ENCODE measurements at places on chromosomes 5 and 9.

DNA sequence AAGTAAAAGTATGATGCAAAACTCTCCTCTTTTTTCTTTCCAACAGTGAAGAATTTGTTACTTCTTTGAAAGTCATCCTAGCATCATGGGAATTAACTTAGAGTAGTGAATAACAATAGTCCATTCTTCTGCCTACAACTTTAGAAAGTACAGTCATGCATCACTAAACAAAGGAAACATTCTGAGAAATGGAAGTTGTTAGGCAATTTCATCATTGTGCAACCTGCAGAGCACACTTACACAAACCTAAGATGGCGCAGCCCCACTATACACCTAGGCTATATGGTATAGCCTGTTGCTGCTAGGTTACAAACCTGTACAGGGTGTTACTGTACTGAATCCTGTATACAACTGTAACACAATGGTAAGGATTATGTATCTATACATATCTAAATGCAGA lies 1209.3 kb upstream of the C9orf72 start:
- no peak for DNase-seq

- no peak for DNase-seq
These were observed 7.8 kb upstream of the SOX30 start for GRCh38 chr5:157659868-157660660.

GRCh38 chr5:54470677-54471076 lies 15.2 kb downstream of the HSPB3 start:
- no peak for DNase-seq

DNA sequence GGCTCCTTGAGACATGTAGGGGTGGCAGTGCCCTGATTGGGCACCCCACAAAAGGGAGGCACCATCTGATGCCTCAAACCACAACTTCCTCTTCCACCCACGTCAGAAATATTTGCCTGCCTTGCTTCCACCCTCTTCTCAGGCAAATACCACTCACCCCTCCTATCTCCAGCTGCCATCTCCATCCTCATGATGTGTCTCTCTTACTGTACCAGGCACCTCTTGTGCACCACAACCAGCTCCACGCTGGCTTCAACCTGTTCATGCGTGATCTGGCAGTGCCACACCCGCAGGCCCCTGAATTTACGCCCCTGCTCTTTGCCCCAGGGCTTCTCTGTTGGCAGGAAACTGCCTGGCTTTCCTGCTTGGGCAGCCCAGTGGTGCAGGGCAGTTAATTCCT lies 87.8 kb upstream of the HSPA9 start:
- no peak for DNase-seq

- no peak for DNase-seq
These were observed 93.9 kb downstream of the SLC44A1 start for GRCh38 chr9:105338308-105338707.

GRCh38 chr5:114402206-114402605 lies 40.3 kb downstream of the KCNN2 start:
- DNase-seq, result no peak

GRCh38 chr9:17905366-17905765 lies 326.5 kb downstream of the SH3GL2 start:
- no peak for DNase-seq

GRCh38 chr5:168427224-168427623 lies 59.0 kb upstream of the RARS1 start:
- DNase-seq, result no peak

- no peak for DNase-seq
These were observed 79.3 kb downstream of the PTPN3 start for GRCh38 chr9:109418827-109419226.

- DNase-seq, result no peak
These were observed 35.4 kb downstream of the PRLR start for GRCh38 chr5:35194635-35195471.

DNA sequence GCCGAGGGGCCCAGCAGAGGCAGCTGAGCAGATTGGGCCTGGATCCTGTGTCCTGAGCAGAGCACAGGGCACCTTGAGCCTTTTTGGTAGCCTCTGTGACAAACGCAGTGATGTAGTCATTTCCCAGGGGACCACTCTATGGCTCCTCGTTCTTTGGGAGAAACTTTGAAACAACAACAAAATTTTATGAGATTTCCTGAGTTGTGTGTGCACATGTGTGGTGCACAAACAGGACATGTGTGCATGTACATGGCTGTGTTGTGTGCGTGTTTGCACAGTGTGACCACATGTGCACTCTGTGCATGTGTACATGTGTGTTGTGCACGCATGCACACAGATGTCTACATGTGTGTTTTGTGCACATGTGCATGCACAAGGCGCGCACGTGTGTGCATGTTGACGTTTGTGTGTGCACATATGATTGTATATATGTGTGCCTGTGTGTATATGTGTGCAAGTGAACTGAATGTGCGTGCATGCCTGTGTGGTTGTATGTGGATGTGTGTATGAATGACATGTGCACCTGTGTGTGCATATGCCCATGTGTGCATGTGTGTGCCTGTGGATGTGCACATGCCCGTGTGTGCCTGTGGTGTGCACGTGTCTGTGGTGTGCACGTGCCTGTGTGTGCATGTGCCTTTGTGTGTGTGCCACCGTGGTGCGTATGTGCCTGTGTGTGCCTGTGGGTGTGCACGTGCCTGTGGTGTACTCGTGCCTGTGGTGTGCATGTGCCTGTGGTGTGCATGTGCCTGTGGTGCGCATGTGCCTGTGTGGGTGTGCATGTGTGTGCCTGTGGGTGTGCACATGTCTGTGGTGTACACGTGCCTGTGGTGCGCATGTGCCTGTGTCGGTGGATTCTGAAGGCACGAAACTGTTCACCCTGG lies 221.6 kb downstream of the CACNA1B start:
- no peak for DNase-seq

DNA sequence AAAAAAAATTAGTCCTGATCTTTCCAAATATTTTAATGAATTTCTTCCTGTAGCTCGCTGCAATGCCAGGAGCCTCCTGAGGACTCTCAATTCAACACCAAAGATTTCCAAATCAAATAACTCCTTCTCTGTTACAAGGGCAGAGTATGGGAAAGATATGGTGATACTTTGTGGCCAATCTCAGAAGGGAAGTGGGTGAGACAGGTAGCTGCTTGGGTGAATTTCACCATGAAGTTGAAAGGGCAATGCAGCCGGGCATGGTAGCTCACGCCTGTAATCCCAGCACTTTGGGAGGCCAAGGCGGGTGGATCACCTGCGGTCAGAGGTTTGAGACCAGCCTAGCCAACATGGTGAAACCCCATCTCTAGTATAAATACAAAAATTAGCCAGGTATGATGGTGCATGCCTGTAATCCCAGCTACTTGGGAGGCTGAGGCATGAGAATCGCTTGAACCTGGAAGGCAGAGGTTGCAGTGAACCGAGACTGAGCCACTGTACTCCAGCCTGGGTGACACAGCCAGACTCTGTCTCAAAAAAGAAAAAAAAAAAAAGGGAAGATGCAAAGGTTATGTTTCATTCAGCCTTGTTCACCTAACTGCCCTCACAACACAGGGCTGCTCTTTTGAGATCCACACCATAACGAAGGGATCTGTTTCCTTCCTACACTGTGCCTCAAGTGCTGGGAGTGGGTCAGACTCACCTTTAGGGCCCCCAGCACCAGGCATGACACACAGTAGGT lies 58.6 kb downstream of the PTPN3 start:
- no peak for DNase-seq

DNA sequence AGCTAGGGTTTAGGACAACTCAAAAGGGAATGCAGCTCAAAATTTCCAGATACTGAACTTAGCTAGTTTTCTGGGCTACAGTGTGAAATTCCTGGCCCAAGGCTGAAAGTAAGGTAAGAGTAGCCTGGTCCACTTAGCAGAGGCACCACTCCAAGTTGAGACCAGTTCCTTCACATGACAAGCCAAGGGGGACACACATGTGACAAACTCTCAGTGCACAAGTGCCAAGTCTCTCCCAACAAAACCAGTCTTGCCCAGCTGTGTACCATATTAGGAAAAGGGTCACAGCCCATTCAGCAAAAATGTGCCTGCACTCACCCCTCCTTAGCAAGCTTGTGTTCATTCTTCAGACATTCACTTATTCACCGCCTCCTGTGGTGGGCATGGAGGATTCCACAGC lies 27.8 kb downstream of the KLHL3 start:
- DNase-seq, result no peak

GRCh38 chr5:138408023-138408422 lies 30.8 kb upstream of the REEP2 start:
- DNase-seq, result no peak

GRCh38 chr9:138047469-138048040 lies 170.0 kb downstream of the CACNA1B start:
- no peak for DNase-seq

- no peak for DNase-seq
These were observed 191.4 kb downstream of the TMEM167A start for GRCh38 chr5:82885627-82886389.

DNA sequence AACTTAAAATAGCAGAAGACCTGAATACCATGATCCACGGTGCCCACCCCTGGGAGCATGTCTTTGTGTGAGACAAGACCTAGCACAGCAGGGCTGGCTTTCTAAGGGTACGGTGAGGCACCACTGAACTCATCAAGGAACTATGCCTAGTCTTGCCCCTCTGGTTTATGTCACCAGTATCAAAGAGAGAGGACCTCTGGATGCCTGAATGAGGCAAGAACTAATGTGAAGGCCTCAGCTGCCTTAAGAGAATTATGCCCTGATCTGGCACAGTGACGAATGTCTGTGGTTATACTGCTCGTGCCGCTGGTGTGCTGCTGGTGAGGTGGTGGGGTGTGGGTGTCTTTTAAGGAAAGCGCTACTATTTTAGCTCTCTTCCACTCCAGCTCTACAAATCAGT lies 23.0 kb downstream of the NREP start:
- no peak for DNase-seq

GRCh38 chr9:134304690-134305089 lies 21.6 kb upstream of the RXRA start:
- DNase-seq, result no peak

DNA sequence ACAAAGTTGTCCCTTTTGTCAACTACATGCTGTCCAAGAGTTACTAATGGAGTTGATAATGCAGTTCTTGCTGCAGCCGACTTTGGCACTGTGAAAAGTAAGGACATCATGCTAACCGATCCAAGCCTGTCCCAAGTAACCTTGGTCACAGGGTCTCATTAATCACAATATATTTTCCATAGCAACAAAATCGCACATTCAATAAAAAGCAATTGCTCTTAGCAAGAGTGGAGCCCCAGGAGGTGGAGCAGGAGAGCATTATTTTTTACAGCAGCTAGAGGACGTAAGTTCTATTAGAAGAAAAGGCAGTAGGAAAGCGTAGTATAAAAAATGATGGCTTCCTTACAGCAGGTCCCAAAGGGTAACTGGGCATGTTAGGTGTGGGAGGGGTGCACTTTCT lies 570.3 kb downstream of the EBF1 start:
- no peak for DNase-seq

DNA sequence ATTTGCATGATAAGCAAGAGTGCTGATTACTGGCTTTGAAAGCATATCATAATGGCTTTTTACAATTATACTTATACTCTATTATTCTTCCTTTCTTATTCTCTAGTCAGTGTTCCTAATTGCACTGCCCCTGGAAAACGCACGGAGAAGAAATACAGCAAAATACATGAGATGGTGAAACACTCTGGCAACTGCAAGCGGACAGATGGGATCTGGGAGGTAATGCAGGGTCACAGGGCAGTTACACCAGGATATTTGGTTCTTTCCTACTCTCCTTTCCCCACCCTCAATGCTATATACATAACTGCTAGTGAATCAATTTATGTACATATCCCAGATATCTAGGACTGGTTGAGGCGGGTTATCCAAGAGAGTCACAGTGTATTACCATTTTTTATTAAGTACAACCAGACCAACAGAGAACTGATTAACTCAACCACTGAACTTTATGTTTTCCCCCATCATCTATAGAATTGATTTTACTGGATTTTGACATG lies 423.7 kb downstream of the ZSWIM6 start:
- no peak for DNase-seq

DNA sequence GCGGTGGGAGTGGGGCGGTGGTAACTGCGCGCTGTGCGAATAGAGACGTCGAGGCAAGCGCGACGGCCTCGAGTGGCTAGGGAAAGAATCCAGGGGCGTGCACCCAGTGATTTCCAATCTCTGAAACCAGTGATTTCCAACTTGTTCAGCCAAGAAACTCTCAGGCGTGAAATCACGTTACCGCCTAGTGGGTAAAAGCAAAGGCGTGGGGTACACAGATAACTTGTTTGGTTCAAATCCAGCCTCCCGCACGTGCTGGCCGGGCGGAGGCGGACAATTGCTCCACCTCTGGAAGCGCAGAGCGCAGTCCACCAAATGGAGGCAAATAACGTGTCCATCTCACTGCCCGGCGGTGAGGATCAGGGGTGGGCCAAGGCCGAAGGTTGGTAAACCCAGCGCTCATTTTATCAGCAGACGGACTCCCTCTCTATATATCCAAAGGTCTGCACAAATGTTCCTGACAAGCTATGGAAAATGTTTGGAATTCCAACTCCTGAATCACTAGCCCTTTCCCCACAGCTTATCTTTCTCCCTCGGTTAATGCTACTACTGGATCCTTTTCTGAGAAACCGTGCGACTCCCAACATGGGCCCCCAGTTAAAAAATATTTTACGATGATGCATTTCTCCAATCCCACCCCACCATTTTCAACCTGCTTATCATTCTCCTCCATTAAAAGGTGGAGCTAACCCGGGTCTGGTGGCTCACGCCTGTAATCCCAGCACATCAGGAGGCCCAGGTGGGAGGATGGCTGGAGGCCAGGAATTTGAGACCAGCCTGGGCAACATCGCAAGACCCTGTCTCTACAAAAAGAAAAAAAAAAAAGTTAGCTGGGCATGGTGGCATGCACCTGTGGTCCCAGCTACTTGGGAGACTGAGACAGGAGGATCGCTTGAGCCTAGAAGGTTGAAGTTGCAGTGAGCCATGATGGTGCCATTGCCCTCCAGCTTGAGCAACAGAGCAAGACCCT lies 950 bp upstream of the FNBP1 start:
- DNase-seq, result no peak

DNA sequence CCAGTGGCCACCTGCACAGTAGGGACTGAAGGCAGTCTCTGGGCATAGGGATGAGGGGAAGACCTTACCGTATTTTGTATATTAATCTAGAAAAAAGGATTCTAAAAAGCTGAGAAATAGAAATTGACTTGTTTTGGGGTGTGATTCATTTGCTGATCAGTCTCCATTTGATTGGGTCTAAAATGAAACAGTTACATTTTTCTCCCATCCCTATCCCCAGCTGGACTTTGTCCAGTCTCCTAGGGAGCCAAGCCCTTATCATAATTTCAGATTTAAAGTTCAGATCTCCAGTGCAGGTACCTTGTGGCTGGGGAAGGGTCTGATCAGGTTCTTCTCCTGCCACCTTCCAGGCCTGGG lies 240.8 kb downstream of the FANCC start:
- DNase-seq, result no peak

- DNase-seq, result no peak
These were observed 270.1 kb downstream of the HSPA4 start for GRCh38 chr5:133321833-133322420.

- peak; percentile 15 for DNase-seq
These were observed 206.4 kb downstream of the C9orf50 start for GRCh38 chr9:129414377-129414992.

Measured in kidney capillary endothelial cell (primary cell).